ENCODE measurements at places on chromosomes 2 and 18. TPM values are rescaled to one million over a fixed set of nuclear protein-coding genes. Genes with fewer than 3 reads are reported as not detected.

The TPO gene
- not detected for total RNA-seq

DNA sequence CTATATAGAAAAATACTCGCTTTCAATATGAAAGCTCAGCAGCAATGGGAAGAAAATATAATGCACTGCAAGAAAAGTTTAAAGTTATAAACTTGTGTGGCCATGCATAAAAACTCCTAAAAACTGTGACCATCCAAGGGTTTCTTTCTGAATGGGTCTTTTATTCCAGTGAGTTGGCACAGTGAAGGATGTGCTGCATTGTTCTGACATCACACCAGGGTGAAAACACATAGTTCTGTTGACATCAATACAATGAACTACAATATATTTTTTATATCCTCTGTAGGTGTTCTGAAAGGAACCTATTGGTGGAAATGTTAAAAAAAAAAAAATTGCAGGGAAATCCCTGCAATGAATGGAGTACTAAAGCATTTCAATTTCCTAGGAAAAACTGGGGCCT lies 80.2 kb downstream of the CDH20 start:
- no peaks in the 10 kb centered on the region for H3K4me1 ChIP-seq
- no peak overlapping the region for H3K4me3 ChIP-seq
- no peak for DNase-seq
- no peak overlapping the region for H3K27ac ChIP-seq
- no peaks in the 10 kb centered on the region for H3K36me3 ChIP-seq

DNA sequence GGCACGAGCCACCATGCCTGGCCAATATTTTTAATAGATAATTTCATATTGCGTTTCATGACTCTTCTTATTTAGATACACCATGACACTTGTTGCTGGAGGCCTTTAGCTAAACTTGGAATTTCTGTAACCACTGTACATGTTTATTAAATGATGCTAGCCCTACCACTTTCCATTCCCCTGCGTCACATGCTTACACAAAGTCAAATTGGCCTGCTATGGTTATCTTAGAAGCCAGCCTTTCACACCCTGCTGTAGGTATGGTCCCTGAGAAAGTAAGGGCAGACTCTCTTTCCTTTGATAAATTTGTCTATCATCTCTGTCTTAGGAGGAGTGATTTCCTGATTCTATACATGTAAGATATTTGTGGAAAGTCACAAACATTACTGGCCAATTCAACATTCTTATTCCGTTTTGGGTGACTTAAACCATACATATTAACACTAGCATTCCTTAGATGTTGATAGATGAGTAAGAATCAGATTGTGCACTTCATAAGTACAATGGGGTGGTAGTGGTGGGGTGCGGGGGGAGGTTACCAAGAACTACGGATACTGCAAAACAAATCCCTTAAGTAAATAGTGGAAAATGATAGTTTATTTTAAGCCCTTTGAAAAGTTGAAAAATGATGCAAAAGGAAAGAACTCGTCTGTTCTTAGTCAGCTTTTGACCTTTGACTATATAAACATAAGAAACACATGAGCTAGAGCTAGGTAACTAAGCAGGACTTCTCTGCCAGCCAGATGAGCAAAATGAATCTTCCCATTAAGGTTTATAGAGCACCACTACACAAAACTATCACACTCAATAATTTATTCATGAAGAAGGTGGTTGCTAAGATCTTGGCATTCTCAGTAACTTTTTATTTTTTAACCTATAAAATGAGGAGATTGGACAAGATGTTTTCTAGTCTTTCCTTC lies 7.9 kb upstream of the NDUFV2 start:
- H3K27ac ChIP-seq: peak overlapping the region; percentile 98
- no peaks in the 10 kb centered on the region for H3K36me3 ChIP-seq
- no peak overlapping the region for H3K4me3 ChIP-seq
- peak; percentile 92 for DNase-seq
- no peaks in the 10 kb centered on the region for H3K27me3 ChIP-seq

- H3K27me3 ChIP-seq: no peaks in the 10 kb centered on the region
- H3K4me3 ChIP-seq: no peak overlapping the region
- H3K4me1 ChIP-seq: peaks cover 10% of the 10 kb centered on the region
- no peak overlapping the region for H3K27ac ChIP-seq
- H3K36me3 ChIP-seq: no peaks in the 10 kb centered on the region
These were observed 83.3 kb downstream of the PDE11A start for GRCh38 chr2:177989029-177989885.

GRCh38 chr2:234569776-234570430 lies 73.0 kb upstream of the ARL4C start:
- no peaks in the 10 kb centered on the region for H3K36me3 ChIP-seq
- peaks cover 38% of the 10 kb centered on the region for H3K4me1 ChIP-seq
- no peak overlapping the region for H3K4me3 ChIP-seq
- H3K27ac ChIP-seq: no peak overlapping the region
- no peaks in the 10 kb centered on the region for H3K27me3 ChIP-seq

DNA sequence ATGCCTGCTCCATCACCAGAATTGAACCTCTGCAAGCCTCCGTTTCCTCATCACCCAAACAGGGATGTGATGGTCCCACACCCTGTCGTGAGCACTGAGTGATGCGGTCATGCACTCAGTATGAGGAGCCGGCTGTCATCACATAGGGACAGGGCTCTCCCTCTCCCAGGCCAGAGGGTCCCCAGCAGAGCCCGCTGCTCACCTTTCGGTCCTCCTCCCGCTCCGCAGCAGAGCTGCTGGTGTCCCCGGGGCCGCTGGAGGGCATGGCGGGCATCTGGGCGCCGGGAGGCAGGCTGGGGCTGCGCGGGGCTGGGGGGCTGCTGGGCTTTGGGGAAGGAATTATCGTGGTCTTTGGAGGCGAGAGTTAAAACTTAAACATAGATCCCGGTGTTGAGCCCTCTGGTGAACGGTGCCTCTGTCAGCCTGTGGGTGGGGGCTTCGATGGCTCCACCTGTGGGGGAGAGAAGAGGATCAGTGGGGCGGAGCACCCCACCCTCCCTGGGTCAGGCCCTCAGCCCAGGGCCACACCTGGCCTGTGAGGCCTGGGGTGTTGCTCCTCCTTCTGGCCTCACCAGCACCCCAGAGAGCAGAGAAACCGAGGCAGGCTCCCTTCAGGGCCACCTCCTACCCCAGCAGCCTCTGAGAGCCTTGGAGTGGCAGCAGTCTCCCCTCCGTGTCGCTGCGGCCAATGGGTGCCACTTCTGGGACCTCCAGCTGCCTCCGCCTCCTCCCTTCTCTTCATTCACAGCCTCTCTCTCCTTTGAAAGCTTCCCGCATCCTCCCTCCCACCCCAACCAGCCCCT lies 27.8 kb downstream of the DNMT3A start:
- H3K27ac ChIP-seq: no peak overlapping the region
- no peaks in the 10 kb centered on the region for H3K4me1 ChIP-seq
- no peak overlapping the region for H3K4me3 ChIP-seq
- no peaks in the 10 kb centered on the region for H3K27me3 ChIP-seq
- H3K36me3 ChIP-seq: no peaks in the 10 kb centered on the region
- DNase-seq: no peak

GRCh38 chr2:219596954-219597551 lies 604 bp upstream of the STK11IP start:
- 0 out of 2 replicates have a peak, but pooled peaks cover 2% of the 10 kb centered on the region for H3K36me3 ChIP-seq
- H3K4me1 ChIP-seq: peaks cover 25% of the 10 kb centered on the region
- H3K27me3 ChIP-seq: no peaks in the 10 kb centered on the region
- H3K27ac ChIP-seq: peak overlapping the region; percentile 78
- no peak for DNase-seq

DNA sequence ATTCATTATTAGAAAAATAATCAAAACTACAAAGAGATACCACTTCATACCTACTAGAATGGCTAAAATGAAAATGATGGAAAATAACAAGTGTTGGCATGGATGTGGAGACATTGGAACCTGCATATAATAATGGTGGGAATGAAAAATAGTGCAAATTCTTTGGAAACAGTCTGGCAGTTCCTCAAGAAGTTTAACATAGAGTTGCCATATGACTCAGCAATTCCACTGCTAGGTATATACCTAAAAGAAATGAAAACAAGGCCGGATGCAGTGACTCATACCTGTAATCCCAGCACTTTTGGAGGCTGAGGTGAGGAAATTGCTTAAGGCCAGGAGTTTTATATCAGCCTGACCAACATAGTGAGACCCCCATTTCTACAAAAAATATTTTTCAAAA lies 41.6 kb upstream of the ACYP2 start:
- H3K36me3 ChIP-seq: no peaks in the 10 kb centered on the region
- H3K4me1 ChIP-seq: peaks cover 17% of the 10 kb centered on the region
- no peaks in the 10 kb centered on the region for H3K27me3 ChIP-seq
- H3K4me3 ChIP-seq: no peak overlapping the region
- peak overlapping the region; percentile 51 for H3K27ac ChIP-seq

GRCh38 chr2:10188211-10188610 lies 65.7 kb downstream of the RRM2 start:
- no peak for DNase-seq
- peaks cover 13% of the 10 kb centered on the region for H3K36me3 ChIP-seq
- H3K27ac ChIP-seq: no peak overlapping the region

- no peaks in the 10 kb centered on the region for H3K36me3 ChIP-seq
- H3K4me3 ChIP-seq: no peak overlapping the region
- H3K27me3 ChIP-seq: no peaks in the 10 kb centered on the region
- peak; percentile 96 for DNase-seq
- peak overlapping the region; percentile 94 for H3K27ac ChIP-seq
These were observed 41.6 kb downstream of the LBH start for GRCh38 chr2:30272761-30273573.

- no peak overlapping the region for H3K4me3 ChIP-seq
- H3K27me3 ChIP-seq: no peaks in the 10 kb centered on the region
- H3K27ac ChIP-seq: no peak overlapping the region
These were observed 994.1 kb upstream of the ACVR2A start for GRCh38 chr2:146850746-146851145.

- no peak for DNase-seq
- H3K27ac ChIP-seq: peak overlapping the region; percentile 89
- H3K36me3 ChIP-seq: no peaks in the 10 kb centered on the region
- H3K4me1 ChIP-seq: peaks cover 75% of the 10 kb centered on the region
- H3K4me3 ChIP-seq: no peak overlapping the region
These were observed 68.2 kb downstream of the HS1BP3 start for GRCh38 chr2:20582600-20583221.

GRCh38 chr2:215930505-215931253 lies 82.7 kb downstream of the MREG start:
- no peaks in the 10 kb centered on the region for H3K27me3 ChIP-seq
- no peaks in the 10 kb centered on the region for H3K36me3 ChIP-seq
- no peak for DNase-seq
- no peak overlapping the region for H3K27ac ChIP-seq
- no peak overlapping the region for H3K4me3 ChIP-seq

DNA sequence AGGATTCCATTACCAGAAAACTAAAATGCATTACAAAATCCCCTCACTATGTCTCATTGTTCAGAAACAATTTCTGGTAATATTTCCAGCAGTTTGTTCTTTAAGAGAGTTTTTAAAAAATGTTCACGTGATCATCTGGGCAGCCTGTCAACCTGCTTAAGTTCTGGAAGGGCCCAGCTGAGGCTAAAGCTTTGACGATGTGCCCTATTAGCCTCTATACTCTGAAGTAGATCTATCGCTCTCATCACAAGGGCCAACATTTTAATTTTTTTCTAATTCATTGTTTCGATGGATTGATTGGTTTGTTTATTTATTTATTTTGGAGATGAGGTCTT lies 205.8 kb downstream of the PRKCE start:
- H3K27me3 ChIP-seq: no peaks in the 10 kb centered on the region
- no peak overlapping the region for H3K27ac ChIP-seq
- H3K4me1 ChIP-seq: peaks cover 13% of the 10 kb centered on the region
- no peaks in the 10 kb centered on the region for H3K36me3 ChIP-seq

GRCh38 chr2:238571661-238572372 lies 145.1 kb downstream of the ASB1 start:
- H3K4me3 ChIP-seq: no peak overlapping the region
- no peaks in the 10 kb centered on the region for H3K4me1 ChIP-seq
- DNase-seq: no peak
- peaks cover under 1% of the 10 kb centered on the region for H3K27me3 ChIP-seq
- no peak overlapping the region for H3K27ac ChIP-seq
